ENCODE measurements at places on chromosomes 13 and 19. TPM values are rescaled to one million over a fixed set of nuclear protein-coding genes. Genes with fewer than 3 reads are reported as not detected.

- no peak for DNase-seq
Observed at GRCh38 chr19:32232449-32232848, 113.0 kb upstream of the ZNF507 start.

The MRPS31 gene
- total RNA-seq = 32.8 TPM

The ZNF383 gene
- total RNA-seq = 15.8 TPM

The ZNF100 gene
- 9.9 TPM for total RNA-seq

DNA sequence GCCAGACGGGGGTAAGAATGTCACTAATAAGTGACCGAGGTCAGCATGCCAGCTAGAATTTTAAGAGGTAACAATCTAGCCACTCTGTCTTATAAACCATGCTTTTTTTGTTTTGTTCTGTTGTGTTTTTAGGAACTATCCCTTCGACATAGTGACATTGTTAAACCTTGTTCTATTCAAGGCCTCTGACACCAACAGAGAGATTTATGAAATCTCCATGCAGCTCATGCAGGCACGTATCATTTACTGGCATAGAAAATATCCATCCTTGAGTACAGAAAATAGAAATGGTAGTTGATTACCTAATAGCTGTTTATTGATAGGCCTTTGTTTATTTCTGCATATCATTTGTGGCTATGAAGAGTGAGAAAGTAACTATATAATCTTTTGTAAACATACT lies 113.4 kb downstream of the ZAR1L start:
- DNase-seq = no peak

DNA sequence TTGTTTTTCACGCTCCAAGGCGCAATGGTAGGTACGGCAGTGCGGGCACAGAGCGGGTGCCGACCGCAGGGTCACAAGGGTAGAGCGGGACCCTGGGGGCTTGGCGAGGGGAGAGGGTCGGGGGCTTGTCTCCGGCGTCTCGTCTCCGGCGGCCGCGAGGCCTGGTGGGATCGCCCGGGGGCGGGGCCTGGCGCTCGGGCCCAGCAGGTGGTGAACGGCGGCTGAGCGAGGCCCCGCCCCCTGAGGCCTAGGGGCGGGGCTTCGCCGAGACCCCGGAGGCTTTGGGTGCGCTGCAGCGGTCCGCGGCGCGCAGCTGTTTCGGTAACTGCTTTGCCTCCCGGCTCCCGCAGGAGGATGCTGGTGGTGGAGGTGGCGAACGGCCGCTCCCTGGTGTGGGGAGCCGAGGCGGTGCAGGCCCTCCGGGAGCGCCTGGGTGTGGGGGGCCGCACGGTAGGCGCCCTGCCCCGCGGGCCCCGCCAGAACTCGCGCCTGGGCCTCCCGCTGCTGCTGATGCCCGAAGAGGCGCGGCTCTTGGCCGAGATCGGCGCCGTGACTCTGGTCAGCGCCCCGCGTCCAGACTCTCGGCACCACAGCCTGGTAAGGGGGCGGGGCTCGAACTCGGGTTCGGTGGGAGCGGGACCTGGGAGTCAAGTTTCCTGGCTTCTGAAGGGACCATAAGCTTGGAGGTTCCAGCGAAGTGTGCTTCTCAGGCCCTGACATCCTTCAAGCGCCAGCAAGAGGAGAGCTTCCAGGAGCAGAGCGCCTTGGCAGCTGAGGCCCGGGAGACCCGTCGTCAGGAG lies at the start of gene TSEN34:
Gene TSEN34, plus strand, starts transcription at position 298 of the 800 bp plus-strand sequence. Its CDS starts 57 bp downstream, at position 355.
- DNase-seq = peak; percentile 85

Measured in dorsolateral prefrontal cortex (tissue), 122 donors.